ENCODE measurements at places on chromosomes 4 and X.
A peak's percentile ranks its signal among the peaks of the same experiment; 100 is the strongest.

DNA sequence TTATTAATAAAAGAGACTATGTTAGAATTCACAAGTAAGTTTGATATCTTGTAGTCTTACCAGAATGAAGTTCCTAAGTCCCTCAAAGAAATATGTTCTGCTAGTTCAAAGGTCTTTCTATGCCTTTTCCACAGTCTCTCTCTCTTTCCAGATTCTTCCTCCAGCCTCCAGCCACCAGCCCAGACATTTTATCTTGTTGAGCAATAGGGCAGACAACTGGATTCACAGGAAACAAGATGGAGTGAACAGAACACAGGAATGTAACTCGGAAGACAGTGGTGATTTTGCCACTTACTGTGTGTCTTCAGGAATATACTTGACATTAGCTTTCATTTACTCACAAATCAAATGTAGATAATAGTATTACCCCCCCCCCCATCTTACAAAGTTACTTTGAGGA lies 17.1 kb upstream of the CPEB2 start:
- no peak for DNase-seq

GRCh38 chrX:19824603-19825002 lies 62.8 kb downstream of the SH3KBP1 start:
- no peak for DNase-seq

- DNase-seq: no peak
These were observed 116.4 kb upstream of the LSM6 start for GRCh38 chr4:146059151-146059550.

DNA sequence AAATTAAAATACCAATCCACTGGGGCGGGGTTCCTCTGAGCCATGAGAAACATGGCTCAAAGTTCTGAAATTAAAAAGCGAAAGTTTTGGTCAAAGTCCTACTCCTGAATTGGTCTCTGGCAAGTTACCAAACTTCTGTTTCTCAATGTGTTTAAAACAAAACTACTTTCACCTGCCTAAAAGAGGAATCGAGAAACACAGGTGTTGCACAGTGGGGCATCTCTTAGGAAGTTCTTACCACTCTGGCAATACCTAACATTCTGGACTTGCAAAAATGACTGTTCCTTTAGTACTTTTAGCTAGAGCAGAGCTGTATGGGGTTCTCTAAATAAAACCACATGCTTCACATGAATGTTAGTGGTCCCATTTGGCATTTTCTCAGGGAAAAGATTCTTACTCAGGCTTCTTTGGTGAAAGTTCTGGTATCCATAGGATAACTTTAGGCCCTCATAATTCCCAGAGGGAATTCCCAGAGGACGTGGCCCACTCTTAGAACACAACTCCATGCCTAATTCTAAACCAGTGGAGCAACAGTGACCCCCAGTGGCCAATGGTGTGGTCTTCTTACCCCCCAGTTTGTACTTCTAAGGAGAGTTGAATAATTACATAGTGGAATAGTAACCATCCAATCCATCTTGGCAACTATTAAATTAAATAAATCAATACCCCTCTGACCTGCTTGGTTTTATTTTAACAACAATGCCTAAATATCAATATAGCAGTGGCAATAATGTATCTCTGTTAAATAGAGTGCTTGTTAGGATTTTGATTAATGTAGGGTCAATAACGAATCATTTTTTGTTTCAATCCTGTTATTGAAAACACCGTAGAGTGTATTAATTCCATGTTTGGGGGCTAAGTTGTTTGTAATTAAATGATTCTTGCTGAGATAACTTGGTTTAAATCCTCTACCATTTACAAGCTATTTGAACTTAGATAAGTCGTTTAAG lies 21.9 kb downstream of the BMP3 start:
- no peak for DNase-seq

- DNase-seq: no peak
These were observed 36.8 kb downstream of the ANK2 start for GRCh38 chr4:113086172-113086695.

DNA sequence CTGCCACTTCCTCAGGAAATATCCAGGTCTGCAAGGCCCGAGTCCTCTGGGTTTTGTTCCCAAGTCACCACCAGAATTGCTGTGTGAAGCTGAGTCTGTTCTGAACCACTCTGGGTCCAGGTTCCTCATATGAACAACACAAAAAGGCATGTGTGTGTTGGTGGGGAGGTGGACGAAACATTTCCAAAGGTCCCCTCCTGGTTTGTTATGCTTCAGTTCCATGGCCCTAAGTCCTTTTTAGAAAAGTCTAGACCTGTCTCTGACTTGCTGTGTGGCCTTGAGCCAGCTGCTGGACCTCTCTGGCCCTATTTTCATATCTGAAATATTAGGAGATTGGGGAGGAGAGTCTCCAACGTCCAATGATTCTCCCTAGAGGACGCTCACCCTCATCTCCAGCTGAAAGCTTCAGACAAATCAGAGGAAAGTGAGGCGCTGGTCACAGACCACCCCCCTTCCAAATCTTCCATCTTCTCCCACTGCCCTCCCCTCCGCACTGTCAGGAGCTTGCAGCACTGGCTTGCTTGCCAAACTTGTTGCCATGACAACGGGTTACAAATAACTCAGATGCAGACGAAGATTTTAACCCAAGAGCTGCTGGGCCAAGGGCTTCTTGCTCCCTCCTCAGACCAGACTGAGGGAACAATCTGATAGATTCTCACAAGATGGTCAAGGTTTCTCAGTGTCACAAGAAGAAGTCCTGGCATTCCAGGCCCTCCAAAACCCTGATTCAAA lies 64.5 kb downstream of the SMC1A start:
- DNase-seq: no peak

- DNase-seq: no peak
These were observed 142.9 kb downstream of the TMEM164 start for GRCh38 chrX:110145854-110146253.

GRCh38 chrX:37956223-37956622 lies 50.1 kb upstream of the SYTL5 start:
- DNase-seq: no peak

DNA sequence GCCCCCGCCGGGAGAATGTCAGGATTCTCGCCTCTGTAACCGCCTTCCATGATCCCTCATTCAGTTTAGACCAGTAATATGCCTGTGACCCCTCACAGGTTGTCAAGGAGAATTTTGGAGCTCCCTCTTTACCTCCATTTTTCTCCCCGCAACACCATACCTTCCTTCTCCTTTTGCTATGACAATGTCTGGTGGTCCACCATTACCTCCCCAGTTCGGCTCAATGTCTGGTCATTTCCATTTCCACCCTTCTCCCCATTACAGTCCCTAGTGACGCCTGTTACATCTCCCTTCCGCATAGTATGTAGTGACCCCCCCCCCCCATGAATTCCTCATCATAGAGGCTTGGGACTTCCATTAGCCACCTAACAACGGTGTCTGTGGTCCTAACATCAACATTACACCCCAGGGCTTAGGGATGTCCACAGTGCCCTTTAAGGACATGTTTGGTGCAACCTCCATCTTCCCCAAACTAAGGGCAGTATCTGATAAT lies 700 bp downstream of the ARAF start:
- DNase-seq: no peak

- peak; percentile 35 for DNase-seq
These were observed 866 bp upstream of the UVSSA start for GRCh38 chr4:1345903-1346780.

GRCh38 chr4:164813554-164813953 lies 59.6 kb downstream of the SMIM31 start:
- no peak for DNase-seq

GRCh38 chr4:176735300-176735699 lies 57.4 kb downstream of the VEGFC start:
- DNase-seq: no peak

DNA sequence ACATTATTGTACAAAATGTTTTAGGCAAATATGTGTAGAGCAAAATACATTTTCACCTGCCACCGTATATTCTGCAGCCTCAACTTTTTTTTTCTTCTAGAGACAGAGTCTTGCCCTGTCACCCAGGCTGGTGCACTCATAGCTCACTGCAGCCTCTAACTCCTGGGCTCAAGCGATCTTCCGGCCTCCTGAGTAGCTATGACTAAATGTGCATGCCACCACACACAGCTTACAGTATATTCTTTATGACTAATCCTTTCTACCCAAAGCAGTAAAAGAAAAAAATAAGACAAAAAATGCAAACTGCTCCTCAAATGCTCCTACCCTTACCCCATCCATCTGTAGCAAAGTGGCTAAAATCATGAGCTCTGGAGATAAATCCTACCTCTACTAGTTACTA lies 426.3 kb downstream of the KCNIP4 start:
- no peak for DNase-seq

- DNase-seq: no peak
These were observed 14.4 kb upstream of the PGRMC2 start for GRCh38 chr4:128301979-128302378.

- no peak for DNase-seq
These were observed 101.4 kb downstream of the C4orf51 start for GRCh38 chr4:145781351-145781750.

- DNase-seq: no peak
These were observed 35.1 kb upstream of the GEMIN8 start for GRCh38 chrX:14064626-14065432.

DNA sequence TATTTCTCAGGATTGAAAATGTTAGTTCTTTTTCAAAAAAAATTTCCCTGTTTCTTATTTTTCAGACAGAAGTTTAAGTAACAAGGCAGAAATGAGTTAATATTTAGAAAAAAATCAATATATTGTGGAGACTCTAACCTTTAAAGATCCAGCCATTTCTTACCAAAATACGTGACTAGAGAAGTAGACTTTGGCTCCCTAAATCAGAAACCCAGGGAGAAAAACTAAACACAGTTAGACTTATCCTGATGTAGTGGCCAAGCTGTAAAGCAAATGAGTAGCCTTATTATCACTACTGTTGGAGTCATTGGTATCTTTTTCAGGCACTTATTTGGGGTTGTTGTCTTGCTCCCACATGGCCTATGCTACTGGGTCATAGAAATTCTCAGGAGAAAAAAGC lies 1556.4 kb upstream of the ADGRL3 start:
- DNase-seq: no peak

DNA sequence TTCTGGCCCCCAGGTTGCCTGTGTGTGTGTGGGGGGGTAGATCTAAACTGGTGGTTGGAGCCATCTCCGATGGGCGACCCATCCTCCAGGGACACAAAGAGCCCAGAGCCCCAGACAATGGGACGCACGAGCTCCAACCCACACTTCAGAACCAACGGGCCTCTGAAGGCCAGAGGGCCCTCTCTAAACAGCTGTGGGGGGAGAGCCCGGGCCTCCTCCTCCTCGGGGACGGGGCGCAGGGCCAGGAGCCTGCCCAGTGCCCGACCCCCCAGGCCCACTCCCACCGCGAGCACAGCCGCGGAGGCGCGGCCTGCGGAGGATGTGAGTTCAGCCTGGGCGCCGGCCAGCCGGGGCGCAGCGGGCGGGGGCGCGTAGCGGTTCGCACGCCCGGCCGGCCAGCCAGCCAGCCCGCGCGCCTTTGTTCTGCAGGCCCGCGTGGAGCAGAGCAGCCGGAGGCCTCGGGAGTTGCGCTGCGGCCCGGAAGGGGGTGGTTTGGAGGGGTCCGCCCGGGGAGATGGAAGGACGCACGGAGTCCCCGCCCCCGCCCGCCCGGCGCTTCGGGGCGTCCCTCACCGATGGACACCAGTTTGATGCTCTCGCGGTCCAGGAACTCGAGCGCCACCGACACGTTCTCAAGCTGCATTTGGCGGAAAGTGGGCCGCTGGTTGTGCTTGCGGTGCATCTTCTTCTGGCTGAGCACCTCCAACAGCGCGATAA lies 4.0 kb downstream of the FLNA start:
- no peak for DNase-seq

GRCh38 chrX:30821116-30821515 lies 67.9 kb downstream of the TAB3 start:
- no peak for DNase-seq
